ENCODE measurements at places on chromosomes 2 and 18.
A peak's percentile ranks its signal among the peaks of the same experiment; 100 is the strongest.

- no peak for DNase-seq
Measured at GRCh38 chr2:128537646-128538045, 219.0 kb upstream of the HS6ST1 start.

DNA sequence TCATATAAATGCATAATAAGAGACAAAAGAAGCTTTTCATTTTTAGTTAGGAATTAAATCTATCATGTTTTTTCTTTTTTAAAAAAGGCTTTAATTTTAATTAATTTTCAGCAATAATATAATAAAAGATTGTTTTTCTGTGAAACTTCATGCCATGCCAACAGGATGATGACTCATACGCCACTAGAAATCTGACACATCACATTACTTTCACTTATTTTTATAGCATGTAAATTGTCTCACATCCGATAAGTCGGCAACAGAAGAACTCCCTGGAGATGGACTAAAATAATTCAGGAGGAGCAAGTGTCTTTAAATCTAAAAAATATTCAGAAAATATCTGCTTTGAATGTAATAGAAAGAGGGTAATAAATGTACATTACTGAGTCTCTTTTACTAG, 1024.2 kb upstream of the ACVR2A start:
- peak; percentile 7 for DNase-seq

GRCh38 chr2:29164091-29164846, 49.1 kb downstream of the CLIP4 start:
- DNase-seq, result no peak

DNA sequence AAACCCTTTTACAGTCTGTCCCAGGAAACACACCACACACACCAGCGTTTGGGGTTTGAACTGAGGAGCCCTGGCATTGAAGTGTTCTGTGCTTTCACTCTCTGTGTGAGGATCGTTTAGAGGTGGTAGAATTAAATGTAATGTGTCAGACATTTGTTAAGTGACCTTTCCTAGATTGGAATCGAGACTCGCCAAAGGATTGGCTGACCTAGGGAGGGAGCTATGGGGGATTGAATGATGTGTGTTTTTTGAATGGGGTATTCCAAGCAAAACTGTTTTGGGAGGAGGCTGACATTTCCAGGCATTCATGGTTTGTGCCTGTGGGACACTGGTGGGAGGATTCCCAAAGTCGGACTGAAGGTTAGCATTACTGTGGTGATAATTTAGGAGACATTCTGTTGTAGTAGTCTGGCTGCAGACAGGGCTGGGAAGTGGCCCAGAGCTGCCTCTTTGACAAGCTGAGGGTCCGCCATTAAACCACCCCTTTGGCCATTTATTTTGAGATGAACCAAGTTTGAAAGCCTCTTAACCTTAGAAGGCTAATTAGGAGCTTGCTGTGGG, 1.7 kb downstream of the MYO1B start:
- DNase-seq, result no peak

DNA sequence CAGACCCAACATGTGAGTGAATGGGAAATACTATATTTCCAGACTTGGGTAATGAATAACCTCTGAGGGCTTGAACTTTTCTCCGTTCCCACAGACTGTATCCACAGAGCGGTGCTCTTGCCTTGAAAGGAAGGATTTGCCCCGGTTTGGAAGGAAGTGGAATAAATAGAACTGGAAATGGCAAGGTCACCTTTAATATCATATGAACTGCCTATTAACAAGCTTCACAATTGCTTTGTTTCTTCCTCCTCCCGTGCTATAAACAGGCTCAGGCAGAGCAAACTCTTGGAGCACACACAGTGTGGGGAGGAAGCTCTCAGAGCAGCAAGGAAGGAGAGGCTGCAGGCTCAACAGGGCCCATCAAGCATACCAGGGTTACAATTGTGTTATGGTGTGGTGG, 28.5 kb upstream of the DARS1 start:
- DNase-seq, result no peak

DNA sequence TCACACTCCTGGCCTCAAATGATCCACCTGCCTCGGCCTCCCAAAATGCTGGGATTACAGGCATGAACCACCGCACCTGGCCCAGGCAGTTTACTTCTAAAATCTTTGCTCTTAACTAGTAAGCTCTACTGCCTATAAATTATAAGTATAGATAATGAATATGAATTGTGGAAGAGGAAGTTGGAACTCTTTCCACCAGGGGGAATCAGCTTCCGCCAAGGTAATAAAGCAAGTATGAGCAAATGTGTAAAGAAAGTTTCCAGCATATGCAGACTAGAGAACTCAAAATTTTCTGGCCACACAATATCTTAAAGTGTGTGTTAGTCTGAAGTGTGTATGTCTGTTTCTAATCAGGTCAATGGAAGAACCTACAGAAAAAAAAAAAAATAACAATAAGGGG, 68.1 kb downstream of the RMDN2 start:
- no peak for DNase-seq

DNA sequence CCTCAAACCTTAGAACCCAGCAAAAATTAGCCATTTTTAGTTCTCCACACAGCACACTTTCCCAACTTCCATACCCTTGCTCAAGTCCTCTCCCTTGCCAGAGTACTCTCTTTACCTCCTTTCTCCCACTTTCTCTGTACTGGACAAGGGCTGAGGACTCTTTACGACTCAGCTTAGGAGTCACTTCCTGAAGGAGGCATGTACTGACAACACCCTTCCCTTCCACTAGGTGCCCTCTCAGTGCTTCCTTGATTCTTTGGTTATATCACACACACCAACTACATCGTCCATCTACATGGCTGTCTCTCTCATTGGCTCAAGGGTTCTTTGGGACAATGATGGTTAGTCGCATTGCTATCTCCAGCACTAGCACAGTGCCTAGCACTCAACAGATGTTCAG, 5.2 kb upstream of the C18orf63 start:
- DNase-seq, result no peak

DNA sequence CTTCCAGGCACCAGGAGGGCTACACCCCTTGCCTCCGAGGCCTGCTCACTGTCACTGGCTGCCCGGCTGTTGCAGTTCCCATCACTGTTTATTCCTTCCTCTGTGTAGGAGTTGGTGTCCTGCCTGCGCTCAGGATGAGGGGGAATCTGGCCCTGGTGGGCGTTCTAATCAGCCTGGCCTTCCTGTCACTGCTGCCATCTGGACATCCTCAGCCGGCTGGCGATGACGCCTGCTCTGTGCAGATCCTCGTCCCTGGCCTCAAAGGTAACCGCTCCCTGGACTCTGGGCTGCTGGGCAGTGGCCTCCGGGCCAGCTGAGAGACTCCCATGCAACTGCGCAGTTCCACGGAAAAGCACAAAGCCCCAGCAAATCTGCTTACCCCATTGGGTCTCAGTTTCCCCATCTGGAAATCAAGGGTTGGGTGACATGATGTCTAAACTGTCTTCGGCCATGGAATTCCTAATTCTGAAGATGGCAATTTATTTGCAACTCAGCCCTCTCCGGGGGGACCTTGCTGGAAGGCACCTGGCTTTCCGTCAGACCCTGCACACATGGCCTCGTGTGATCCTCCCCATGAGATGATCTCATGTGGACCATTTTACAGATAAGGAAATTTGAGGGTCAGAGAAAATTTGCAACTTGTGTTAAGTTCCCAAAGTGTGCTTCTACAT, 9.4 kb downstream of the COLEC11 start:
- DNase-seq, result no peak

- DNase-seq, result no peak
Measured at GRCh38 chr2:36770542-36771287, 74.2 kb downstream of the VIT start.

DNA sequence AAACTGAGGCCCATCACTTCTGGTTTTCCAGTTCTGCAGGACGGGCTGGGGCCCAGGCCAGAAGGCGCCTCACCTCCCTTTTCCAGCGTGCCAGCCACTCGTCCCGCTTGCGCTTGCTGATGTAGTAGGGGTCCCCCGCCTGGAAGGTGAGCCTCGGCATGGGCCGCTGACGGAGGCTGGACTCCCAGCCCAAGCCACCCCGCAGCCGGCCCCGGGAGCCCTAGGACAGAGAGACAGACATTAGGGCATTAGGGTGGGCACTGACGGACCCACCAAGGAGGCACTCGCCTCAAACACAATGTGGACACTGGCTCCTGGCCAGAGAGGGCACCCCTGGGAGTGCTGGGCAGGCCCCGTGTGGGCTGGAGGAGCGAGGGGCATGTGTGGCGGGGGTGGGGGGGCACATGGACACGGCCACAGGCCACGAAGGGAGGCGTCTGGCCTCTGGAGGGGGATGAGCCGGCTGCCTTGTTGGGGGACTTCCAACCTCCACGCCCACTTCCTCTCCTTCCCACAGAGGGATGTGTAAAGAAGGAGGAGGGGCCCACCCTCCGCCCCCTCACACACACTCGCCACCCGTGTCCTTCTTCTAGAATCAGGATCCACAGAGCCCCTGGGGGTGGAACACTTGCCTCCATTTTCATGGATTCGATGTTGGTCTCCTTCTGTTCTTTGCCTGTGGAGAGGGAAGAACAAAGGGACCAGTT, 66.7 kb downstream of the DNMT3A start:
- no peak for DNase-seq

DNA sequence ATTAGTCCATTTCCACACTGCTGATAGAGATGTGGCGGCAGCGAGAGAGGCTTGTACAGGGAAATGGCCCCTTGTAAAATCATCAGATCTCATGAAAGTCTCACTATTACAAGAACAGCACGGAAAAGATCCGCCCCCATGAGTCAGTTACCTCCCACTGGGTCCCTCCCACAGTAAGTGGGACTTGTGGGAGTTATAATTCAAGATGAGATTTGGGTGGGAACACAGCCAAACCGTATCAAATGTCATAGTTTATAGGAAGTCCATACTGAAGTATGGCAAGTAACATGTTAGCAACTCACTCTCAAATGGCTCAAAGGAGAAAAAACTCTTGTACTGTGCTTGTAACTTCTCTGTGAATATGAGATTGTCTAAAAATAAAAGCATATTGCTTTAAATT, 56.1 kb downstream of the FARP2 start:
- DNase-seq, result no peak

- DNase-seq, result no peak
Measured at GRCh38 chr2:137888845-137889244, 75.4 kb upstream of the HNMT start.

DNA sequence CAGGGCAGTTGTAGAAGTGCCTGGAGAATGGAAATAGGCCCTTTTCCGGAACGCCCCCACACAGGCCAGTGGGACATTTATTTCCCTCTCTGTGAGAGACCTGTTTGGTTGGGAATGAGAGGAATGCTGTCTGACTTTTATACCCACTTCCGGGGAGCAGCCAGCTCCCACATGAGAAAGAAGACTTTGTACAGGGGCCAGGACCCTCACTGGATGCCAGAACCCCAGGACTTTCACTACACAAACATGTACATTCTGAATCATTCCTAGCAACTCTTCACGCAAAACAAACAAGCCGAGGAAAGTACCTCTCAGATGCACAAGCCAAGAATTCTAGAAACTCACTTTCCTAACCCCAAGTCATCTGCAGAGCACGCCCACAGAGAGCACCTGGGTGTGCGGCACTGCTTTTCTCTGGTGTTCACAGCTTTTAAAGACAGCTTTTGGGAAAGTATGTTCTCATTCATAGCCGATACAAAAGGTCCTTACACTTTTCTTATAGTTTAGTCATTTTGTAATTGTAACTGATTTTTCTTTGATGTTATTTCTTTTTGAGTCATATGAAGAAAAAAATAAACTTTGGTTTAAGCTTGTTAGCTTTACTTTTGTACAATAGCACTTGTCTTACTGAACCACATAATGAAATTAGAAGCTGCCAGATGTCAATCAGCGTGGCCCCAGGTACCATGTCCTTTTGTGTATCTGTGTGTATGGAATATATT, 856.1 kb upstream of the ID2 start:
- no peak for DNase-seq

DNA sequence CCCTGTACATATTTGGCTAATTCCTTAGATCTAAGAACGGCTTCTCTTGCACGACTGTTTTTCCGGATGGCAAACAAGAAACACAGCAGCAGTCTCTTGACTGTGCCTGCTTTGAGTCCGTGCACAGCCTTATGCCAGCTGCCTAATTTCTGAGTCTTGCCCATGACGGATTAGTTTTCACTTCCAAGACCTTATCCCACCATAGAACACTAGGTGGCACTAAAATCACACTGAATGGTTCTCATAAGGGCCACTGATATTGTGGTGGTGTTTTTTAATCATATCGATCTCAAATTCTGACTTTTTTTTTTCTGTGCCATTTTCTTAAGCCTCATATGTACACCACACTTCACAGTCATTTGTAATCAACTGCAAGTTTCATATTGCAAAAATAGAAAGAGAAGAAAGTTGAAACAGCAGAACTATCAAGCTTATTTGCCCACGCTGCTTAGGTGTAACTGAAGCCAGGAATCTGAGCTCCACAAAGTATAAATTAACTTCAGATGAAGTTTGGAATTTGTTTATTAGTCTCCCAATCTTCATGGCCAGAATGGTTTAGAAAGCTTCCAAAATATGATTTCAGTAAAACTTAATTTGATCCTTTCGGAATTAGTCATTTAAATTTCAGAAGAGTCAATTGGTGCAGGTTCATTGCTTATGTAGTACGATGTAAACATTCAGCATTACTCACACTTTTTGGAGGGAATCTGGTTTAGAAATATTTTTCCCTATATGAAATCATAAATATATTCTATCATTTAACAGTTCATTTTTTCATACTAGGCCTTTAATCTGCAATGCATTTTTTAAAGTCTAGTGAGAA, 45.5 kb upstream of the SCN7A start:
- DNase-seq, result no peak

GRCh38 chr2:194363295-194363694, 1293.7 kb upstream of the SLC39A10 start:
- no peak for DNase-seq

- no peak for DNase-seq
Measured at GRCh38 chr2:56508662-56509061, 324.9 kb downstream of the CCDC85A start.

DNA sequence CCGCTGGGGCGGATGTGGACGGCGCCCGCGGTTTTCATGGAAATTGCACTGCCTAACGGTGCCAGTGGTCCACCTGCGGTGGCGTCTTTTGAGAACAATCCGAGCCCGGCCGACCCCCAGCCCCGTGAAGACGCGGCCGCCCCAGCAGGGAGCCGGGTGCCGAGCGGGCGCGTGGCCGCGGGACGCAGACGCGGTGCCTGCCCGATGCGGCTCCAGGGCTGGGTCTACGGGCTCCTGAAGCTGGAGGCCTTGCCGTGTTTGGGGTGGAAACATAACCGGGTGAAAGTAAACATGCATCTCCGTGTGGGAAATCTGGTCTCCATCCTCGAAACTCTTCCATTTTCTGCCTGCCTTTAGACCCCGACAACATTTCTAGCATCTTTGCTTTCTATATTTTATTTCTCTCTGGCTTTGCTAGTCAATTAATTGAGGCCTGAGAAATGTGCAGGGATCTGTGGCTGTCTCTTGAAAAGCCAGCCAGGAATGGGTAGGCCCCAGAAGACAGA, 572 bp downstream of the INPP4A start:
- no peak for DNase-seq

- no peak for DNase-seq
Measured at GRCh38 chr2:12773586-12774394, 57.1 kb downstream of the TRIB2 start.

- no peak for DNase-seq
Measured at GRCh38 chr2:648476-649424, 28.5 kb downstream of the TMEM18 start.

GRCh38 chr18:5415031-5415430, 119.5 kb upstream of the ZBTB14 start:
- DNase-seq, result no peak

All from caudate nucleus (tissue), 63 donors.